ENCODE measurements at places on chromosomes 13 and 19. TPM values are rescaled to one million over a fixed set of nuclear protein-coding genes. Genes with fewer than 3 reads are reported as not detected.

DNA sequence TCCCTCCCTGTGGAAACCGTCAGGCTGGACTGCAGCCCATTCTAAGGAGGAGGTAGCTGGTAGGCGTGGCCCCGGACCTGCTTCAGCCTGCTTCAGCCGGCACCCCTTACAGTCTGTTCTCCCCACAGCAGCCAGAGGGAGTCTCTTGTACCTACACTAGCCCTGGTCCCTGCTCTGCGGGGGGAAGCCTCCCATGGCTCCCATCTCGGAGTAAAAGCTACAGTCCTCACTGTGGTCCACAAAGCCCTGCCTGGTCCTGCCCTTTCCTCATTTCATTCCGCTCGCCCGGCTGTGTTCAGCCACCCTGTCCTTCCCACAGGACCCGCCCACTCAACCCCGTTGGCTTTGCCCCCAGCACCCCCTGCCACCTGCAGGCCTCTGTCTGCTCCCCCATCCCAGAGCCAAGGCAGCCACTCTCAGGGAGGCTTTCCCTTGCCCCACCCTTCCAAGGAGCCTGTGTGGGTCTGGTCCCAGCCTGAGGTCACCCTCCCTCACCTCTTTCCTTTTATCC, 1.3 kb downstream of the PGLYRP1 start:
- DNase-seq, result no peak

The PGLYRP2 gene
- not detected for polyA plus RNA-seq

GRCh38 chr19:39407660-39408391, 1.2 kb downstream of the ZFP36 start:
- DNase-seq, result no peak

- DNase-seq, result no peak
These were observed 157.9 kb downstream of the COL4A1 start for GRCh38 chr13:110149036-110149435.

DNA sequence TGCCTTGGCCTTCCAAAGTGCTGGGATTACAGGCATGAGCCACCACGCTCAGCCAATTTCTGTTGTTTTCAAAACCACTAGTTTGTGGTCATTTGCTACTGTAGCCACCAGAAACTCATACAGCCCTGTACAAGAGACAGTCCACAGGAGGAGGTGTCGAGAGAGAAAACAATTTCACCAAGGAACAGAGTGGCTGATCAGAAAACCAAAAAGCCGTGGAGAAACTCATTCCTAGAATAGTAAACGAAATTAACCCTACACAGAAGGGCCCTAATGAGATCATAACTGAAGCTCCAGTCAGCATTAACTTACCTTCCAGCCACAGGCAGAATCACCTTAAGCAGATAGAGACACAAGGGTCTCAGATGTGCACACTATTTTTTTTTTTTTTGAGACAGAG, 3.8 kb upstream of the CCDC124 start:
- no peak for DNase-seq

GRCh38 chr13:76677043-76677442, 209.2 kb downstream of the KCTD12 start:
- no peak for DNase-seq

DNA sequence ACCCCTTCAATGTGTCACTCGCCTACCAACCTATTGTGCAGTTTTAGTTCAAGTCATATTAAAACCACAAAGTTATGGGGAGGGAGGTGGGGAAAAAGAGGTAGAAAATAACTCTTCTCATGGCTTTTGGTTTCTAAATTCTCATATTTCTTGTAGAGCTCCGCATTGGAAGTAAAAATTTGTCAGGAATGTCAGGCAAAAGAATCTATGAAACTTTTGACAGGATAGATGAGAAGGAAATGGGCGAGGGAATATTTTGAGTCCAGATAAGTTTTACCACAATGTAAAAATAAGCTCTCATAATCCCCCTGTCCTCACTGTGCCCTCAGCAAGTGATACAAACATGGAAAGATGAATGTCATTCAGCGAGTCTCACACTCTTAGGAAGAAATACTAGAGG, 270.4 kb downstream of the DLEU7 start:
- no peak for DNase-seq

DNA sequence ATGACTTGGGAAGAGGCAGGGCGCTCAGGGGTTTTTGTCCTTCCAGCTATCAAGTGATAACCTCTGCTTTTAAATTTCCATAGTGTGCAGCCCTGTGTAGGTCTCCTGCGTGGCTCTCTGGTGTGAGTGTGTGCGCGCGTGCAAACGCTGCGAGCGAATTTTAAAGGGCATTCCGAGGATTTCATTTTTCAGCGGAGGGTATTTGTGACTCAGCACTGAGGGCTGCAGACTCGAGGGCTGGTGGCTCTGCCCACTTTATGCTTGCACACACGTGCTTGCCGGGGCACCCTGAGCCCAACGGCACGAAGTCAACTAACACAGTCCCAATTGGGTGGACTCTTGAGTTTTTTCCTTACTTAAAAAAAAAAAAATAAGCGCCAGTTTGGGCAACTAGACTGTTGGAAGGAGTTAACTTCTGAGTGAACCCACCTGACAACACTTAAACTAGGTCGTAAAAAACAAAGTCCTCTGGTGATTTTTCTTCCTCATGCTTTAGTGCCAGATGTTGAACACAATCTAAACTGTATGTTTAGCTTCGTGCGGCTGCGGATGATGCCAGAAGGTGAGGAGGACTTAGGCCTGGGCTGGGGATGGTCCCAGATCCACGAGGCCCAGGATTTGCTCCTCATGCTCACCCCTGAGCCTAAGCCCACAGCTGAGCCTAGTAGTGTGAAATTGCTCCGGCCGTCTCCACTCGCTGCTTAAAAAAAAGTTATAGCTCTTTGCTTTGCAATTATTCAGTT, 2.1 kb downstream of the FGF9 start:
- no peak for DNase-seq

- no peak for DNase-seq
These were observed 80.4 kb downstream of the HSPH1 start for GRCh38 chr13:31081316-31081715.

GRCh38 chr13:91572439-91572838, 174.0 kb downstream of the GPC5 start:
- no peak for DNase-seq

GRCh38 chr13:47594833-47595232, 406.2 kb downstream of the SUCLA2 start:
- no peak for DNase-seq

GRCh38 chr13:23086968-23087623, 93.7 kb upstream of the SGCG start:
- no peak for DNase-seq

DNA sequence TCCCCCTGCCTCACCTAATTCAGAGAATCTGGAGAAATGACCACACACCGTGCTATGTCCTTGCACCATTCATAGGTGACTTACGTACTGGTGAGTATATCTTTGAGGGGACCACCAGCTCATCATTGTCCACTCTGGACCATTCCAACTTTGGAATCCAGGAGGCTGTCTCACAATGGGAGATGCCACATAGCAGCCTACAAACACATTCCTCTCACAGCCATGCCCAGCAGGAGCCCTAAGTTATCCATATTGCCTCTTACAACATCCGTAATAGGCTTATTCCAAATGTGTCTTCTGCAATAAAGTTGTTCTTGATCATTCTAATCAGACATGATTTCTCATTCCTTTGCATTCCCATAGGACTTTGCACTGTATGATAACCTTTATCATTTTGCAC, 436.7 kb downstream of the EFNB2 start:
- DNase-seq, result no peak

DNA sequence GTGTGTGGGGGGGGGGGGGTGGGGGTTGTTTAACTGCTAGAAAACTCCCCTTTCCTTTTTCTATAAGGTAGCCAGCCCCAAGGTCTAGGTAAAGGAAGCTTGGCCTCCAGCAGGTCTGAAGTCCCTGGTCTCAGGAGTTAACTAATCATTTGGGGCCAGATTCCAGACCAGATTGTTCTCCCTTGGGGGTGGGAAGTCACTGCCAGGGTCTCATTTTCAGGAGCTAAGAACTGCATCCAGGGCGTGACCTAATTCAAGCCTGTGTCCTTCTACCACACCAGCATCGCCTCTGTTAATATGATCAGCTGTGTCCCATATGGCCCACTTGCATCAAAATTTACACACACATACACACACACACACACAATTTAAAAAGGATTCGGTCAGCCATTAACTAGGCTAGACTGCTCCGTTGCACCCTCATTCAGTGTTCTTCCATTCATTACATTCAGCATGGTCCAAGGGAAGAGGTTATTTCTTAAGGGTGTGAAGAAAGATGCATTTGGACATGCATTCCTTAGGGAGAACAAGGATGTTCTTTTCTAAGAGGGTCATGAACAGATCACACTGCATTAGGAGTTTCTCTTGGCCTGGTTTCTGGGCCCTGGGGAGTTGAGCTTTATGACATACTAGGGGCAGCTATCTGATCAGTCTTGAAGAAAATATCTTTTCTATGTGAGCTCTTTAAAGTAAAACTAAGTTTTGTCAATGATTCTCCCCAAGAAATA, 91.0 kb downstream of the FGF14 start:
- no peak for DNase-seq

DNA sequence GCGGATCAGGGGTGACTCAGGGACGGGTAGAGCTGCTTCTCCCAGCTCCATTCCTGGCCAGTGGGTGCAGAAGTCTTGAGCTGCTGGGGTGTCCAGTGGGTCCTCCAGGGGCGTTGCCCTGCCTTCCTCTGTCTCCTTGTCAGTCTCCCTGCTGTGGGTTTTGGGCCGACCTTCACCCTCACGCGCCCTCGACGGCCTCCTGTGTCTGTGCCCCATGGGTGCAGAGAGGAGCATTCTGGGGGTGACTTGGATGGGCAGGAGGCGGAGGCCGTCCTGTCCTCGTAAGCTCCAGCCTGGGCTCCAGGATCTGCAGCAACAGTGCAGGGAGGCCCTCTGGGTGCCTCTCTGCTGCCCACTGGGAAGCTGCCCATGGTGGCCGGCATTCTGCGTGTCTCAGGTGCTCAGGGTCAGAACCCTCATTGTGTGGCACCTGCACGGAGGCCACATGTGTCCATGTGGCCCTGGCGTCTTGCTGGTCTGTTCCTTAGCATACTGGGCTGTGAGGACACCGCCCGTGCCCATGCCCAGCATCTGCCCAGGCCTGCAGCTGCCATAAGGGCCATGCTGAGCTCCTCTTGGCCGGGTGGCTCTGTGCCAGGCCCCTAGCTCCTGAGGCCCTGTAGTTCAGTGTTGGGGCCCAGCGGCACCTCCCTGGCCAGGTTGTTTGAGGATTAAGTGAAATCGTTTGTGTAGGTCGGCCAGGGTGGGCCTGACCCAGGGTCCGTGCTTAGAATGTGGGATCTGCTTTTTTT, 17.3 kb downstream of the DOT1L start:
- no peak for DNase-seq

GRCh38 chr13:31894931-31895330, 136.6 kb upstream of the FRY start:
- no peak for DNase-seq

GRCh38 chr19:13765395-13766094, 1.2 kb downstream of the MRI1 start:
- no peak for DNase-seq

GRCh38 chr13:71801165-71801760, 65.7 kb downstream of the DACH1 start:
- no peak for DNase-seq

- DNase-seq, result no peak
These were observed 38.5 kb upstream of the MAB21L1 start for GRCh38 chr13:35514801-35515502.

GRCh38 chr13:93776936-93777335, 550.3 kb downstream of the GPC6 start:
- no peak for DNase-seq

DNA sequence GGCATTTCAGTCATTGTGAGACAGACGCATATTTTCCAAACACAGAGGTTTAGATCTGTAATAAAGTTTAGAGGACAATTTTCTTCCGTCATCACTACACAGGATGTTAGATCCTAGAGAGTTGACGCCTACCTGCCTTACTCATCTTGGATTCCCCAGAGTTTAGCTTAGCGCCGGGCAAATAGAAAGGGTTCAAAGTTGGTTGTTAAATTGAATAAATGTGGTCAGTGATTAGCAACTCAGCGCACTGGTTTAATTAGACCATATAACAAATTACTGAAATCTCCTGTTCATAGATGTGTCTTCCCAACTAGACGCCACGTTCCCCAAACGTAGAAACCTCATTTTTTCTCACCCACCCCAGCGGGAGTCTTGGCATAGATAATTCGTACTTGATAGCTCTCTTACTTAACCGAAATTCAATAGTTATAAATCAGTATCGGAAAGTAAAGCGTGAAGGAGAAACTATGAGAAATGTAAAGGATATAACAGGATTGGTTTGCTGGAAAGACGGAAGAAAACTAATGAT, 726 bp upstream of the UFM1 start:
- DNase-seq, result peak; percentile 9

- no peak for DNase-seq
These were observed 72.9 kb downstream of the FGF14 start for GRCh38 chr13:102328909-102329308.

The KLK8 gene
- polyA plus RNA-seq, result 2.6 TPM

GRCh38 chr13:55669051-55669450, 1471.7 kb upstream of the PRR20A start:
- no peak for DNase-seq

DNA sequence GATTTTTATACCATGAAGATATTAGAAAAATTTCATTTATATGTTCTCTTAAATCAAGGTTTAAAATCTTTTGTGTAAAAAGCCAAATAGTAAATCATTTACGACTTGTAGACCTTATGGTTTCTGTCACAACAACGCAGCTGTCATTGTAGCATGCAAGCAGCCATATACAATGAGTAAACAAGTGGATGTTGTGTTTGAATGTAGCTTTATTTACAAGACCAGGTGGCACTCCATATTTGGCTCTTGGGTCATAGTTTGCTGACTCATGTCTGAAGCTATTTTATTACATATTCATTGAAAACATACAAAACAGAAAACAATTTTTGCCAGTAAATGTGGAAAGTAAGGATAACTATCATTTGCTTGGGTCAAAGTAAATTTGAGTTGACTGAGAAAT, 930.8 kb downstream of the SLITRK5 start:
- DNase-seq, result no peak

The FAM83E gene
- polyA plus RNA-seq, result 1.2 TPM

GRCh38 chr19:1717200-1717969, 35.9 kb upstream of the ONECUT3 start:
- no peak for DNase-seq

DNA sequence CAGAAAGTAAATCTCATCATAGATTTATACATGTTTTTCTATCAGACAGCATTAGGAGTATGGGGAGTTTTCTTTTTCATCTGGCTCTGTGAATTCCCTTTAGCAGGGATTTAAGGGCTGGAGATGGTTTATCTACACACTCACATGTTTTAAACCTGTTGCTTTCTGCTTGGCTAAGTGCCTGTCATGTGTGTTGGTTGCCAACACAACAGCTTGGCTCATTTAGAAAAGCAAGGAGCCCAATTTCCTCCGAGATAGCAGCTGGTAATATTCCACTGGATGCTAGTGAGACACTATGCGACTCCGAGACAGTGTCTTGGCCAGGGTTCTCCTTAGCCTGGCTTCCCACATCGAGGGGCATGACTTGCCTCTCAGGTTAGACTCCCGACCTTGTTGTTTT, 83.3 kb downstream of the KLF5 start:
- peak; percentile 49 for DNase-seq

The ADPRHL1 gene
- polyA plus RNA-seq, result 4.1 TPM

Data from right renal pelvis (tissue), 4 donors.